ENCODE measurements at places on chromosomes 7 and 10. TPM values are rescaled to one million over a fixed set of nuclear protein-coding genes. Genes with fewer than 3 reads are reported as not detected.

DNA sequence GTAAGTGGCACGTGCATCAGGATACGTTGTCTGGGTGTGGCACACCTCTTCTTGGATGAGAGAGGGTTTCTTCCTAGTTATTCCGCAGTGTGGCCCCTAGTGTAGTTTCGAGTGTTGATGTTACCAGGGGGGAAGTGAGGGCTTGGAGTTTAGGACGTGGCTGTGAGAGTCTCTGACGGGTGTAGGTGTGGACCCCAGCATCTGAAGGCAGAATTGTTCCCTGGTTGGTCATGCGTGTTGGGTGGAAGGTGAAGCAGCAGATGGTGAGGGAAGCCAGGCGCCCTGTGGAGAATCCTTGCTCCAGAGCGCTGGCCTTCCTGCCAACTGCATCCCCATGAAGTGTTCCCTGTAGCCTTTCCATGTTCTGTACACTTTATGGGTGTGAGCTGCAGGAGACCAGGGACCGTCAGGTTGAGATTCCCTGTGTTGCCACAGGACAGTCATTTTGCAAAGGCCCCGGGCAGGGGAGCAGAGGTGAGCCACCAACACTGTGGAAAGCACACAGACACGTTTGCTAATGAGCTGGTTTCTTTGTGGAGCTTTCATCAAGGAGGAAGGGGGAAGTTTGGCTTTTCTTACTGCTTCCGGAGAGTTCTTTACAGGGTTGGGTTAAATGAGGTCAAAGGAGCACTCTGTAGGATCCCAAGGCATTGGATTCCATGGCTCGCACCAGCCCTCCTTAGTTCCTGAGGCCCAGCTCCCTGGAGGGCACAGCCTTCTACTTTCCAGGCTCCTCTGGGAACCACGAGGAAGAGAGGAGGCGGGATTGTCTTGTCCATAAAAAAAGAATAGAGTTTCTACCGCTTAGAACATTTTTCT is 32.0 kb downstream of the TSPAN14 start:
- no peak for DNase-seq
- H3K27ac ChIP-seq = peak overlapping the region; percentile 36
- no peak overlapping the region for H3K4me3 ChIP-seq
- peaks cover 18% of the 10 kb centered on the region for H3K4me1 ChIP-seq
- H3K27me3 ChIP-seq = no peaks in the 10 kb centered on the region
- no peaks in the 10 kb centered on the region for H3K36me3 ChIP-seq

DNA sequence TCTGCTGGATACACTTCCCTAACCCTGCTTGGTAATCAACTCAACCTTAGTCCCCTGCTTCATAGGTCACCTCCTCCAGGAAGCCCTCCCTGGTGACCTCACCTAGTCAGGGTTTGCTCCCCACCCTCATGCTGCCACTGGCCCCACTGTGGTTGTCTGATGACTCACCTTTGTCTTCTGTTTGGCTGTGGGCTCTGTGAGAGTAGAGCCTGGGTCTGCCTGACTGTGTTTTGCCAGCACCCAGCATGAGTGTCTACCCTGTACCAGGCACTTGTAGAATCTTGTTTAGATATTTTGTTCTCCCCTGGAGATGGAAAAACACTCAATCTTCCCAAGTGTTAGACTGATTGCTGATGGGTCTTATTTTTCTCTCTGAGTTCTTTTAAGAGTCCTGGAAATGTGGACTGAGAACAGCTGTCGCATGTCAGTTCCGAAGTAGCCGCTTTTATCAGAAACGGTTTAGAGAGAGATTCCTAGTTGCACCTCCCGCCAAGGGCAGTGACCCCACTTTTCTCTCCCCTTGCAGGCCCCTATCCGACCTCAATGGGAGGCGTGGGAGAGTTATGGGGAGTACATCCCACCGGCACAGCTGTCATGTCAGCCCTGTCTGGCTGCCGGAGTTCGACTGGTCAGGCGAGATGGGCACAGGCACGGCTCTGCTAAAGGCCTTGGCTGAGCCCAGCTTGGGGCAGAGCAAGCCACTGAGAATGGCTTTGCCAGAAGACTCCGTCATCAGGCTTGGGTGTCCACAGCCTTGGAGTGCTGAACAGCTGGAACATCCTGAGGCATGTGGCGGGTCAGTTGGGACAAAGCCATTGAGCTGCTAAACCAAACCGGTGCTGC is 134.3 kb downstream of the GRK5 start:
- H3K27ac ChIP-seq = no peak overlapping the region
- H3K36me3 ChIP-seq = no peaks in the 10 kb centered on the region
- H3K4me1 ChIP-seq = no peaks in the 10 kb centered on the region
- DNase-seq = no peak
- no peak overlapping the region for H3K4me3 ChIP-seq

DNA sequence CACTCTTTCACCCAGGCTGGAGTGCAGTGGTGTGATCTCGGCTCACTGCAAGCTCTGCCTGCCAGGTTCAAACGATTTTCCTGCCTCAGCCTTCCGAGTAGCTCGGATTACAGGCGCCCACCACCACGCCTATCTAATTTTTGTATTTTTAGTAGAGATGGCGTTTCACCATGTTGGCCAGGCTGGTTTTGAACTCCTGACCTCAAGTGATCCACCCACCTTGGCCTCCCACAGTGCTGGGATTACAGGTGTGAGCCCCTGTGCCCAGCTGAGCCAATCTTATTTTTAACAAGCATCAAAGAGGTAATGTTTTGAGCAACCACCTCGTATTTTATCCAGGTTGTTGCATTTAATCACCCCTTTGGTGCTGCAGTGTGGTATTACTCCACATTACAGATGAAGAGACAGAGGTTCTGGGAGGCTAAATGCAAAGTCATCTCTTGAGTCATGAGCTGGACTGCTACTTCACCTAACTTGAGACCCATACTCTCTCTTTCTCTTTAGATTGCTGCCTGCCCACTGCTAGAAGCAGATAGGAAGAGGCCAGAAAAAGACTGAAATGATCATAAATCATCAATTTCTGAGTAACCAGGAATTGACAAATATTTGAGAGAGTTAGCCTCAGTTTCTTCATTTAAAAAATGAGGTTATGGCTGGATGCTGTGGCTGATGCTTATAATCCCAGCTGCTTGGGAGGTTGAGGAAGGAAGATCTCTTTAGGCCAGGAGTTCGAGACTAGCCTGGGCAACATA is 116.2 kb downstream of the CAMK1D start:
- DNase-seq = no peak
- no peaks in the 10 kb centered on the region for H3K4me1 ChIP-seq
- no peaks in the 10 kb centered on the region for H3K36me3 ChIP-seq
- H3K4me3 ChIP-seq = no peak overlapping the region
- H3K27ac ChIP-seq = no peak overlapping the region
- no peaks in the 10 kb centered on the region for H3K27me3 ChIP-seq

DNA sequence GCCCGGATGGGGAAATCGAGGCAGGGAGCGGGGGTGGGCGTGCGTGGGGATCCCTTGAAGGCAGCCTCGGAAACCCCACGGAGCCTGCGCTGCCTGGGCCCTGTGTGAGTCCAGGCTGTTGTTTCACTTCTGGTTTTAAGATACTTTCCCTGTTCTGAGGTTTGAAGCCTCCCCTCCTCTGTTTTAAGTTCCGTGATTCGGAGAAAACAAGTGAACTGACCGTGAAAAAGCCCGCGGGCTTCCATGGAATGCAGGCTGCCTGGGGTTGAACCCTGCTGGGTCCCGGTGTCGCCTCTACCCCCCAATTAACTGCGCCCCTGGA is 401 bp downstream of the LRRC27 start:
- peaks cover 6% of the 10 kb centered on the region for H3K4me1 ChIP-seq
- peak overlapping the region; percentile 79 for H3K27ac ChIP-seq
- no peaks in the 10 kb centered on the region for H3K36me3 ChIP-seq
- H3K27me3 ChIP-seq = no peaks in the 10 kb centered on the region

The NPFFR1 gene
- total RNA-seq = not detected

GRCh38 chr7:100602889-100603725 is 944 bp downstream of the PCOLCE start:
- peak overlapping the region; percentile 82 for H3K27ac ChIP-seq
- H3K4me1 ChIP-seq = no peaks in the 10 kb centered on the region
- no peaks in the 10 kb centered on the region for H3K36me3 ChIP-seq

The KIN gene
- total RNA-seq = 9.5 TPM

DNA sequence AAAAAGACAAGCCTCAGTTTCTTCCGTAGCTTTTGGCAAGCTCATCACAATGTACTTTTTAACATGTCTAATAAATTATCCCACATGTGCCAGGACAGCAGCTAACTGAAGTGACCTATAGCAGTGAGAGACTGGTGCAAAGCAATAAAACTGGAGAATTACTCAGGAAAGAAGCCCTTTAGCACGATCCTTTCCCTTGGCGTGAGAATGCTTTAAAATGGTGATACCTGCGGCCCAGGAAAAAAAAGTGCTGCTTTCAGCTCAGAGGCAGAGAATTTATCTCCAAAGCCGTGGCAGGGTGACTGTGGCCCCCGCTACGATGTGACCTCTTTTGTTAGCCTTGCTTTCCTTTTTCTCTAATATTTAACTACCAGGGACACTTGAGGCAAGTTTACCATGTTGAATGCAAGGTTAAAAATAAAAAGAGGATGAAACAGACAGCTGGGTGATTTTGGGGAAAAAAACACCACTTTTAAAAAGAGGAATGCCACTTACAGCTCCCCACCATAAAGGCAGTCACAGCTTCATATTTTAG is 184.0 kb downstream of the FANK1 start:
- no peak for DNase-seq
- H3K27me3 ChIP-seq = no peaks in the 10 kb centered on the region
- H3K36me3 ChIP-seq = no peaks in the 10 kb centered on the region

- no peaks in the 10 kb centered on the region for H3K36me3 ChIP-seq
- no peak for DNase-seq
- no peaks in the 10 kb centered on the region for H3K4me1 ChIP-seq
- no peak overlapping the region for H3K4me3 ChIP-seq
- no peak overlapping the region for H3K27ac ChIP-seq
- H3K27me3 ChIP-seq = no peaks in the 10 kb centered on the region
These were observed 189.9 kb downstream of the TFEC start for GRCh38 chr7:115840702-115841101.

- H3K4me1 ChIP-seq = no peaks in the 10 kb centered on the region
- no peak overlapping the region for H3K4me3 ChIP-seq
- H3K27me3 ChIP-seq = no peaks in the 10 kb centered on the region
- DNase-seq = no peak
- no peaks in the 10 kb centered on the region for H3K36me3 ChIP-seq
These were observed 115.8 kb upstream of the SORCS1 start for GRCh38 chr10:107280293-107280692.

DNA sequence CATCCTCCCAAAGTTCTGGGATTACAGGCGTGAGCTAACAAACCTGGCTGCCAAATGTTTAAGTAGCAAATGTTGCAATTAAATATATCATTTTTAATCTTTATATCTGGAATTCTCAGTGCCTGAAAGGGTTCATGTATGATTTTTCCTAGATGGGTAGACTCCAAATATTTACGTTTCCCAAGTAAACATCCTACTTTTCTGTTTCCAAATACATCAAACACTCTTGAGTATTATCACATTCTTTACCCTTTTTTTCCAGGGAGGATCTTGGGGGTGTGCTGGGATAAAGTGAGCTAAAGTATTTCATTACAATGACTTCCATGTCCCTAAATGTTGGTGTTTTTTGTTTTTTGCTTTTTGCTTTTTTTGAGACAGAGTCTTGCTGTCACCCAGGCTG is 32.9 kb upstream of the CYTH3 start:
- no peaks in the 10 kb centered on the region for H3K27me3 ChIP-seq
- no peaks in the 10 kb centered on the region for H3K36me3 ChIP-seq
- no peak for DNase-seq
- H3K27ac ChIP-seq = no peak overlapping the region
- H3K4me1 ChIP-seq = no peaks in the 10 kb centered on the region
- no peak overlapping the region for H3K4me3 ChIP-seq

DNA sequence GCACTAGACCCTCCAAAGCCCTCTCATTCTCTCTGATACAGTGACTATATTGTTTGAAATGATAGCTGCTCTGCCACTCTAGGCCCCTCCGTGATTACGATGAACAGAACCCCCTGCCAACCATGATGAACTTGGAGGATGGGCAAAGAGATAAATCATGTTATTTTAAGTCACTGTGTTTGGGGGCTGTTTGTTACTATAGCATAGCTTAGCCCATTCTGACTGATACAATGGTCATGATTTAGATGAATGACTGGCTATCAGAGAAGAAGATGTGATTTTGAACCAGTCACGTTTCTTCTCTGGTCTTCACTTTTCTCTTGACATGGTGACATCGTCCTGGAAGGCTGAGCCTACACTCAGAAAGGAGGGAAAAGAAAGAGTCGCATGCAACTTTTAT is 95.4 kb upstream of the HABP2 start:
- no peaks in the 10 kb centered on the region for H3K36me3 ChIP-seq
- no peak overlapping the region for H3K4me3 ChIP-seq
- H3K27me3 ChIP-seq = no peaks in the 10 kb centered on the region

The C10orf143 gene
- 2.1 TPM for total RNA-seq

The RTKN2 gene
- 0.16 TPM for total RNA-seq

The LOXL4 gene
- 6.9 TPM for total RNA-seq

GRCh38 chr10:79981450-79982361 is 32.8 kb upstream of the SFTPD start:
- no peaks in the 10 kb centered on the region for H3K27me3 ChIP-seq
- H3K27ac ChIP-seq = peak overlapping the region; percentile 88
- no peaks in the 10 kb centered on the region for H3K4me1 ChIP-seq
- H3K36me3 ChIP-seq = no peaks in the 10 kb centered on the region
- peak overlapping the region; percentile 68 for H3K4me3 ChIP-seq

DNA sequence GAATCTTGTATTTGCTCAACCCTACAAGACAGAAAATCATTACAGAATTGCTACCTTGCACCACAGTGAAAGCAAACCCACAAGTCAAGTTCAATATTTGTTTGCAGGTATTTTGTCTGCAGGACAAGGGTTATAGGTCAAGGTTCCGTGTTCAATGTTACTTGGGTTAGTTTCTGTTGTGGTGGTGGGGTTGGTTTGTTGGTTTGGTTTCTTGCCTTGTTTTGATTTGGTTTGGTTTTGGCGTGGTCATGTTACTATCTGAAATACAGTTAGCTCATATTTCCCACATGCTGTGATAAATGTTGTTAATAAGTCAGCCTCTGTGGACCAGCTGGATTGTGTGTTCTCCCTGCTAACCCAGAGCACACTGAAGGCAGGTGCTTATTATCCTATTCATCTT is 75.6 kb upstream of the INSIG1 start:
- no peaks in the 10 kb centered on the region for H3K36me3 ChIP-seq
- no peak overlapping the region for H3K27ac ChIP-seq
- no peaks in the 10 kb centered on the region for H3K4me1 ChIP-seq
- DNase-seq = no peak
- H3K27me3 ChIP-seq = no peaks in the 10 kb centered on the region

Measured in breast epithelium (tissue), 4 donors.